ENCODE measurements at places on chromosomes 13 and 19.

GRCh38 chr13:98490195-98490836, 86.6 kb downstream of the STK24 start:
- DNase-seq: no peak

DNA sequence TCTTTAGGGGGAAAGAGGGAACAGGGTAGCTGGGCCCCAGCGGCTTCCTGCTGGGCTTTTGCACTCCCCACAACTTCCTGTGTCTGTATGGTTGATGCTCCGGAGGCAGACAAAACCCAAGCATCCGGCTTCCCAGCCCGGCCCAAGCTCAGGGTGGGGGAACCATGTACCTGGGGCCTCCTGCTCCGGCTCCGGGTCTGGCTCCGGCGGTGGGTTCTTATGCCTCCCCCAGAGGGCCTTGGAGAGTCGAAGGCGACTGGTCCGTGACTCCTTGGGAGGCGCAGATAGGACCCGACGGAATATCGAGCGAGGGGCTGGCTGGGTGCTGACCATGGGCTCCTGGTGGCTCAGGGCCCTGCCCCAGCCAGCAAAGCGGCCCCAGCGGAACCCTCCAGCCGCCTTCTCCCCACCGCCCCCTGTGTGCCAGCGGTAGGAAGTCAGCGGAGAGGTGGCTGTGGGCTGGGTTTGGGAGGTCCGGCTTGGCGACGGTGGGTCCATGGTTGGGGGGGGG, 428 bp downstream of the RASAL3 start:
- DNase-seq: no peak

- peak; percentile 85 for DNase-seq
Measured at GRCh38 chr13:76516013-76516412, 370.2 kb downstream of the KCTD12 start.

DNA sequence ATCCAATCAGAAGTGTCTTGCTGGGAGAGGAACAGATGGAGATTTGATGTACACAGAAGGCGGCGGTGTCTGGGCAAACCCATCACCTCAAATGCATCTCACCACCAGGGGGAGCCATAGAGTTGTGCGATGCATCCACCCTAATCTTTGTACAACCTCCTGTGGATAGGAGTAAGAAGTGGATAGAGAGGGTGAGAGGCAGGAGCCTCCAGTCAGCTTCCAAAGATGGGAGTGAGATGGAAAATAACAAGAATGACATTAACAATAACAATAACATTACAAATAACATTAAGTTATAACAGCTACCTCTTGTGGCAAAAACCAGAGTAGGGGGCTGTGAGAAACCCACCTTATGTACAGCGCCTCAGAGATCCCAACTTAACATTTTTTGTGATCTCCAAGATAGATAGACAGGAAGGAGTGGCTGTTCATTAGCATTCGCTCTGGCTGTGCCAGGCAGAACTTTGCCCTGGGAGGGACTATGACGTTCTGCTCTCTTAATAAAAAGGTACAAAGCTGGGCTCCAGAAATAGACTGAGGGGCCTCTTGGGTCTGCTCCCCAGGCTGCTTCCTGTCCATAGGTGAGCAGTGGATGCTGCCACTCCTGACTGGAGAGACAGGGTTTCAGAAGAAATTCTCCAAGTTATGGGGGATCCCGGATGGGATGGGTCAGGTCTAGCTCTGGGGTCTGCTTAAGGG, 5.2 kb upstream of the CEACAM18 start:
- peak; percentile 15 for DNase-seq
